ENCODE measurements at places on chromosomes 1 and 21.

DNA sequence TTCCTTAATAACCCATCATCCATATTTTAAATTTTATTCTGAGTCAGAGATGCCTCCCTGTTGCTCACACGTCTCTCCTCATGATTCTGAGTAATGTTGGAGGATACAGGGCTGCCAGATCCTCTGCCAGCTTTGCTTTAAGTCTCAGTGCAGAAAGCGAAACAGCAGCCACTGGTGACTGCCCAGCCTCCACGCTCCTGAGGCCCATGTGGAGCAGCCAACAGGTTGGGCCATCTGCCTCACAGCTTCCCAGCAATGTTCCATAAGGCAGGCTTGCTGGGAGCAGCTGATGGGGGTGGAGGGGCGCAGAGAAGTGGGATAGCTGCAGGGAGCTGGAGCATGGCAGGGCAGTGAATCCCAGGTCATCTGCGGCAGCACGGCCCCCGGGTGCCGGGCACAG lies 104.2 kb downstream of the IGSF21 start:
- no peak for DNase-seq

DNA sequence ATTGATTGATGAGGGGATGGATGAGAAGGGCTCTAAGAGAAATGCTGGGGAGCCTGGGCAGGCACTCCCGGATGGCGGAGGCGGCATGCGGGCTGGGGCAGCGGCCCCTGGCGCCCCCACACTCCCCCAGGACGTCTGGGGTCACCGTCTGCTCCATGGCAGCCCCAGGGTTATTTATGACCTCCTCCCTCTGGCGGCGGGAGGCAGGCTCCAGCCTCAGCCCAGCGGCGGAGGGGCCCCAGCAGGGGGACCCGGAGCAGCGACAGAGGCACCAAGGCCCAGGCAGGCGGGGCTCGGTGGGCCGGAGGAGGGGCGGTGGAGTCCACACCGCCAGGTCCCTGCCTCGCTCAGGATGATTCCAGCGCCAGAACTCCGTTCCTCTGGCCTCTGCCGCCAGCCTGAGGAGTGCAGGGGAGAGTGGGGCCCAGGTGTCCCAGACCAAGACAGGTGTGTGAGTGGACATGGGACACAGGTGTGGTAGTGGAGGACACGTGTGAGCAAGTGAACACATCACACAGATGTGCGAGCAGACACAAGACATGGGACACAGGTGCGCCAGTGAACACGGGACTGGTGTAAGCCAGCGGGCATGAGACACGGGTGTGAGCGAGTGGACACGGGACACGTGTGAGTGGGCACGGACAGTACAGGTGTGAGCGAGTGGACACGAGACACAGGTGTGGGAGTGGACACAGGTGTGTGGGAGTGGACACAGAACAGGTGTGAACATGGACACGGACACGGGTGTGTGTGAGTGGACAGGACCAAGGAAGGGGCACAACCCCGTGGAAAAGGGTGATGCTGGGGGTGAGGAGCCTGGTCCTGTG lies 2.5 kb upstream of the SAMD11 start:
- DNase-seq: peak; percentile 35

- peak; percentile 57 for DNase-seq
Measured at GRCh38 chr1:23098463-23099170, 70.0 kb downstream of the LUZP1 start.

DNA sequence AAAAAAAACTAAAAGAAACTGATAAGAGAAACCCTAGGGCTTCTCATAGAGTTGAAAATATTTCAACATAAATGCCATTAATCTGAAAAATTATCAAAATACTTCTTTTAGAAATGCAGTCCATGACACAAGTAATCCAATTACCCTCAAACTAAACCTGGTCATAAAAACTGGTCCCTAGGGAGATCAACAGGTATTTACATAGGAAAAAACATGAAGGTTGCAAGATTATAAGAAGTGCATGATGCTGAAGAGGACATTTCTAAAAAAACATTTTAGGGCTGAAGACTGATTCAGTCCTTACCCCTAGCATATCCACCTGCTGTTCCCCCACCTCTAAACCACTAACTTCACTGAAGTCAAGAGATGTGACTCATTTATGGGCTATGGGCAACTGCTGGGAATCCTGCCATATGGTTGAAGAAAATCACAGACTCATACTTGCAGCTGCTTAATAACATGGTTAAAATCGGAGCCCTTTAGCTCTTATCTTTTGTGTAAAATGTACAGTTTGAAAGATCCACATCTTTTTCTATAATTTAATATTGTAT lies 131.0 kb upstream of the RUNX1 start:
- DNase-seq: no peak

GRCh38 chr1:55669293-55669692 lies 454.1 kb upstream of the USP24 start:
- no peak for DNase-seq

GRCh38 chr1:3011631-3012455 lies 9.4 kb upstream of the ACTRT2 start:
- DNase-seq: no peak

DNA sequence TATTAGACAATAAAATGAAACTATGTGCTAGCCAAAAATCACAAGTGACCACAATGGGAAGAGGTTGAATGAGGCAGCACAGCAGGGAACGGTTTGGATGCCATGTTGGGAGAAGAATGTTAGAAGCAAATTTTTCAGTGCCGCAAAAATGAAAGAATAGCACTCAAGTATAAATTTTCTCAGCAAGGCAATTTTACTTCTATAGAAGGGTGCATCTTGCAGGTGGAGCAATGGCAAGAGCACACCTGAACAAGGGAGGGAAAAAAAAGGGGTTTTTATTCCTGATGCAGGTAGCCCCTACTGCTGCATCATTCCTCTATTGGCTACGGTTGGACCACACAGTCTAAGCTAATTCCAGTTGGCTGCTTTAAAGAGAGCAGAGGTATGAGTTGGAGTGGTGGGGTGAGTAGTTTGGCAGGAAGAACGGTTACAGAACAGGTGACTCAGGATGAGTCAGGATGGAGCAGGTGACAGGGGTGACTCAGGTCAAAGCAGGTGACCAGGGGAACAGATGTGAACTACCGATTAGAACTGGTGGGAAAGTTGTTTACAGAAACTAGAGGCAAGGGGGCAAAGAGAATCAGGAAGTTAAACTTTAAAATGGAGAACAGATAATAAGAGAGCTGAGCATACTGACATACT lies 301.1 kb upstream of the NRIP1 start:
- no peak for DNase-seq

DNA sequence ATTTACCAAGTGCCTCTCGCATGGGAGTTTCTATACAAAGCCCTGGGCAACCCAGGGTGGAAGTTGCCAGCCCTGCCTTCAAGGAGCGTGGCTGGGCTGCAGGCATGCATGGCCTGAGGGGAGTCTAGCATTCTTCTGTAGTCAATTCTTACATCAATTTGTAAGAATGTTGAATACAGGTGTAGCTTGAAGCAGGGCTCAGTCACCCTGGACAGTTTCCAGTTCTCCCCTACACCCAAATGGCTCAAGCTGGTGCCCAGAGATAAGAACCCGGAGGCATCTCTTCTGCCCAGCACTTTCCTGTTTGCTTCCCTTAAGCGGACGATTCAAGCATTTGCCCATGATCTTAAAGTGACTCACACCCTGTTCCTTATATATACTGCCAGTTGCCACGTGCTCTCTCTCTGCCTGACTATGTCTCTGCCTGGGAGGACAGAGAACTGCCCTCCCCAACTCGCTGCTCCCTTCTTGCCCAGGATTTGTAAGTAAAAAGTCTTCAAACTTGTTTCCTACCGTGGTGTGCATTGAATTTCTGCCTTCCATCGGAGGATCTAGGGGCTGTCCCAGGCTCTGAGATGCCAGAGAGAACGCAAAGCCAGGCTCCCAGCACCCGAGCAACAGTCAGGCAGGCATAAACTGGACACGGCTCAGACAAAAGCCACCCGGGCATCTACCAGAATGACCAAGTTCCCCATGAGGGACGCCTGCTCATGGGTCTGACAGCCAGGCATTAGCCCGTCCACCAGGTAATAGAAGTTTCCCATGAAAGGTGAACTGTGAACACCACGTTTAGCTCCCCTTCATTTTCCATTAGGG lies 50.9 kb upstream of the AJAP1 start:
- no peak for DNase-seq

GRCh38 chr1:226111098-226111882 lies 48.8 kb downstream of the H3-3A start:
- DNase-seq: no peak

GRCh38 chr1:224185208-224185607 lies 2.2 kb downstream of the DEGS1 start:
- no peak for DNase-seq

DNA sequence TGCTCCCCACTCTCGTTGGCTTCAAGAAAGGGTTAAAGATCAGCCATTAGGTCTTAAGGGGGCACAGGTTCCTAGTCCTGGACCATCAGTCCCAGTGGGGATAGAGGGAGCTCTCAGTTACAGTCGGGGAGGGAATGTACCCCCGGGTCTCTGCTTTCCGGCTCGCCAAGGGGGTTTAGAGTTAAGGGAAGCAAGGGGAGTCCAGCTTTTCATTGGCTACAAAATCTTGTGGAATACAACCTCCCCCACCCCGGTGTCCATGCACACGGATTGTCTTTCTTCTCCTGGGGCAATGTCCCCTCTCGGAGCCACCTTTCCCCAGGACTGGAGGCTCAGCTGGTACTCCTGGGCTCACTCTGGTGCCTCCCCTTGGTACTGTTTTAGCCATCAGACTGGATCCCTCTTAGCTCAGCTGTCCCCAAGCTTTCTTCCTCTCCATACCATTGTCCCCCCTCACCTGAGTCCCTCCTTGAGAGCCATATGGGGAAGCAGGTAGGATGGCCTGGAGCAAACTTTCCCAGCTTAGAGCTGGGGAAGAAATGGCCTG lies at the start of gene A3GALT2:
Gene A3GALT2 (minus strand): TSS at position 480 of the 547 bp plus-strand sequence. CDS start 0 bp downstream, at position 480.
- DNase-seq: no peak

- peak; percentile 72 for DNase-seq
Measured at GRCh38 chr1:203765029-203765837, at the start of gene LAX1. Gene LAX1 (plus strand): TSS chr1:203765183. CDS start chr1:203765566, 383 bp downstream.

- DNase-seq: no peak
Measured at GRCh38 chr1:10734962-10735544, 61.4 kb downstream of the CASZ1 start.

DNA sequence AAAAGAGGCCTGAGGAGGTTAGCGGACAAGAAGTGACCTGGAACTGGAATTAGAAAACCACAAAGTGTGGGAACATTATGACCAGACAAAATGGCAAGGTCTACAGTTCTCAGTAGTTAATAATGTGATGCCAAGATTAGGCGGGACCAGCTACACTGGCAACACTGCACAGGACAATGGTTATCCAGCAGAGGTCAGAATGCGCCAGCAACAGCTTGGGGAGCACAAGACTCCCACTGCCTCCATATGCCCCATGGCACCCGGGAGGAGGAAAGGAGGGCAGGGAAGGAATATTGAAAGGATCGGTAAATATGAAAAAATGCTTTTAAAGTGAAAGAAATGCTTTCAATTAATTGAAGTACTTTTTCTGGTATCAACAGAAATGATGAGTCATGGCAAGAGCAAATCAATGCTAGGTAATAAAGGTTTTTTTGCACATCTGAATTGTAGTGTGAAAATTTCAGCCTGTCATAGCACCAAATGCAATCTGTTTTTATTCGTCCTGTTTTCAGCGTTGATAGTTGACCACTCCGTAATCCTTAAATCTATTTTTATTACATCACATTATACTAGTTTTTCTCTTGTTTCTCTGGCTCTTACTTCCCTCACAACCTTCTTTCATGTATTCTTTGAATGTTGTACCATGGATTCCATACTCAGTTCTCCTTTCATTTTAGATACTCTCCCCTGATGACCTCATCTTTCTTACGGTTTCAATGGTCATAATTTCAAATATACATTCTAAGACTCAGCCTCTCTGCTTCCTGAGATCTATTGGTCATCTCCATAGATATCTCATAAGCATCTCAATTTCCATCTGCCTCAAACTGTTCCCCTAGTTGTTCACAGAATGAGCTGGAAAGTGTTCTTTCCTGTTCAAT lies 30.7 kb downstream of the VCAM1 start:
- no peak for DNase-seq

DNA sequence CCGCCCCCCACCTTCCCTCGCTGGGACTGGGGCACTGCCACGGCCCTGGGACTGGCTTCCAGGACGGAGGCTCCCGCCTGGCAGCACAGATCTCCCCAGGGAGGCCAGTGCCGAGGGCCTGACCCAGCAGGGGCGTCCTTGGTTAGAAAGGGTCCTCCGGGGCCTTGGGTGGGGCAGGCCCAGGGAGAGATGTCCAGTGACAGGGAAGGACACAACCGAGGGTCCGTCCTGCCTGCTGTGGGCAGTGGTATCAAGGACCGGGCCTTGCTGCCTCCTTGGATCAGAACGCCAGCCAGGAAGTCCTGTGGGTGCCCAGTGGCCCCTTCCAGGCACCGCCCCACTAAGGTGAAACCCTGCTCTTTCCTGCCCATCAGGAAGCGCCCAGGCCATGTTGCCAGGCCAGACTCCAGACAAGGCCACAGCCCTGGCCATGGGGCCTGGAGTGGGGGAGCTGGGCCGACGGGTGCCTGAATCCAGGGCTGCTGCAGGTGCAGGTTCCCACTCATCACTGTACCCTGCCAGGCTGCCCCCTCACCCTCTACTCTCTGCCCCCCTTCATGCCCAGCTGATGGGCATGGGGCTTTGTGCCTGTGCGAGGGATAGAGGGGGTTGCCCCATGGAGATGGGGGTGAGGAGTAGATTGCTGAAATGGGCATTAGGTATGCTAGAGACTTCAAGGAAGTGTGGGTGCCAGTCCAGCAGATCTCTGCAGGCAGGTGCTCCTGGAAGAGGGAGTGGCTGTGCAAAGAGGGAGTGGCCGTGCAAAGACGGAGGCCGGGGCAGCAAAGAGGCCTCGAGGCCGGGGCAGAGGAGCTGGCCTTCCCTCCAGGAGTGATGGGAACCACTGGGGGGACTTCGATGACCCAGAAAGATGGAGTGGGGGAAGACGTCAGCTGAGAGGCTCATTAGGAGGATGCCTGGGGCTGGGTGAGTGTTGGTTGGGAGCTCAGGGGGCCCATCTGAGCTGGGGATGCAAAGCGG lies 2.2 kb upstream of the PRKCZ start:
- no peak for DNase-seq

DNA sequence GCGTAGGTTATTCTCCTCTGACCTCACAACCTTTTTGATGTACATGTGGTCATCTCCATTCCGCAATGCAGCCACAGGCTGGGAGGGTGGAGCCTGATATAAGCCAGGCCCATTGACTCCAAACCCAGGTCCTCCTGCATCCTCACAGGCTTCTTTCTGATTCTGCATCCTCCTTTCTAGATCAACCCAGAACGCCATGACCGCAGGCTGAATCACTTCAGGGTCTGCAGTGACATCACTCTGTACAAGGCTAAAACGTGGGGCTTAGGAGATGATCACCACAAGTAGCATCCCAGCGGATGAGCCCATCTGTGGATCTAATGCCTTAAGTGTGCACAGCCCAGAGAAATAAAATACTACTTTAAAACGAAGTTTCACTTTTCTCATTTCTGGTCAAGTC lies 16.1 kb downstream of the EBNA1BP2 start:
- DNase-seq: no peak

All from activated CD4-positive, alpha-beta T cell treated with anti-CD3 and anti-CD28 coated beads, Interleukin-2, amount 50 U/mL, for 1 hour (primary cell).